AG10803 (cell line): ENCODE measurements at places on chromosomes 12 and 14.

DNA sequence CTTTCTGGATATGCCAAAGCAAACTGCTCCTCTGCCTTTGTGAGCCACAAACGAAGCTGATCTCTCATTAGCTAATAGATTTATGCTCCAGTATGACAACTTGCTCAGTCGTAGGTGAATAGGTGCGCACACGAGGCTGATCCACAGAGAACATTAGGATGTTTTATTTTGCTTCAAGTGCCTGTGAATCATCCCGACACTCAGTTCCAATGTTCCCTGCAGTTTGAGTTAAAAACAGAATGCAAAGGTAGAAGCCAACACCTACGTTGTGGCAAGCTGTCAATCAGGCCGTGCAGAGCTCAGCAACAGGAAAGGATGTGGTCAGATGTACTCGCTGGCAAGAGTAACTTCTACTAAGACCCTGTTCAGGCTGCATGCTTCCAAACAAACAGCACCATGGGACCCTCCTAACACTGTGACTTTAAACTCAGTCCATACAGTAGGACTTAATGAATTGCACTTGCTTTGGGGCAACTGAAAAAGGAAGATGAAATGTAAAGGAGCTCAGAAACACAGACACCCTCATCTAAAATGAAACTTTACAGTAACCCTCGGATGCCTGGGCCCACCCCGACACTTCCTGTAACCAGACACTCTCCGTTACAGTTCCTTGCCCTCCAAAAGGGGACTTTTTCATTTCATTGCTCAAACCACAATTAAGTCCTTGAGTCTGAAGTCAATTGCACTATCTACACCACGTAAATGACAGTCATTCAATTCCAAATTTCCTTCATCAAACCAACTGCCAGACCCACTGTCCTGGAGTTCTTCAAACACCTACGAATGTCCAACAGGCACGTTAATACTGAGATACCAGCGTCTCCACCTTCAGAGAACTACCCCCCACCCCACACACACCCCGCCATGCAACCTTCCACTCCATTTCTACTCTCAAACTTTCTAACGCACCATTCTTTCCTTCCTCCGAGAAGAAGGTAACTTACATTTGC, 1.6 kb downstream of the CCDC88C start:
- DNase-seq = no peak

DNA sequence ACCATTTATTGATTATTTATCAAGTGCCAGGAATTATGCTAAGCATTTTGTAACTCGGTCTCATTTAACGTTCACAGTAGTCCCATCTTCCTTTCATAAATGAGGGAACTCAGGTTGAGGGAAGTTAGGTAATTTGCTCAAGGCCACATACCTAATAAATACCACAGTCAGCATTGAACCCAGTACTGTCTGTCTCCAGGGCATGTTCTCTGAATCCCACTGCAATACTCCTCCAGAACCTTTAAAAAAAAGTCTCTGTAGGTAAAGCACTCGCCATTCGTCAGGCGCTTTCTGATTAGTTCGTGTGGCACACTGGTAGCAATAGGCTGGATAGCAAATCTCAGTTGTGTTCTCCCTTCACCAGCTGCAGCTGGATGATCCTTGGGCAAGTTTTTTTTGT, 14.3 kb downstream of the SLC17A8 start:
- no peak for DNase-seq

- DNase-seq = no peak
These were observed 1036.6 kb downstream of the TRHDE start for GRCh38 chr12:73308747-73309146.

- DNase-seq = no peak
These were observed 49.4 kb upstream of the STK38L start for GRCh38 chr12:27194644-27195043.

DNA sequence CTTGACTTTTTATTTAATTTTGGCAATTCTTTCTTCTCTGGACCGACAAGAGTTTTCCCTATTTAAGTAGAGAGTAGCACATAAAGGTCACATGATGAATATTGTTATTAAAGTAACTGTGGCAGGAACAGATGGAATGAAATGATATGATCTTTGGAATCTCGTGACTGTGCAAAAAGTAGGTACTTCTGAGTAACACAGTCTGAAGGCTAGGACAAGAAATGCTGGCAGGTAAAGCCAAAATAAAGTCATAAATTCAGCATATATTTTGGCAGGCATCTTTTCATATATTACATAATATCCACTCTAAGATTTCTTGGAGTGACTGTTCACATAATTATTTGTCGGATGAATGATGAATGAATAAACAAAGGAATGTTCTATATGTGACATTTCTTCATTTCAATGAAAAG, 121.4 kb downstream of the EFCAB11 start:
- peak; percentile 54 for DNase-seq

DNA sequence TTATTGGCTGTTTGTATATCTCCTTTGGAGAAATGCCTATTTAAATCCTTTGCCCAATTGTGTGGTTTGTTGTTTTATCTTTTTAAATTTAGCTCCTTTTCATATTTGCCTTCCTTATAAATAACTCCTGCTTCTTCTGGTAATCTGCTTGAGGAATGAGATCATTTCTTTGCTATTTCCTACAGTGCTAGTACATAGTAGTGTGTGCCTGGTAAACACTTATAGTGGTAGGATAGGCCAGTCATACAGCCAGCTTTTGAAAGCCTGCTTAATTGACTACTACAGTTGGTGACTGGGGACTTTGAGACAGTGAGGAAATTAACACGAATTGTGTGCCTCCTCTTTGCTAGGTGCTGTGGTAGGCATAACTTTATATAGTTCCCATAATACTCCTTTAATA, 68.7 kb downstream of the BORCS5 start:
- peak; percentile 57 for DNase-seq

- peak; percentile 88 for DNase-seq
These were observed 3.6 kb upstream of the TNFRSF1A start for GRCh38 chr12:6345319-6346091.

DNA sequence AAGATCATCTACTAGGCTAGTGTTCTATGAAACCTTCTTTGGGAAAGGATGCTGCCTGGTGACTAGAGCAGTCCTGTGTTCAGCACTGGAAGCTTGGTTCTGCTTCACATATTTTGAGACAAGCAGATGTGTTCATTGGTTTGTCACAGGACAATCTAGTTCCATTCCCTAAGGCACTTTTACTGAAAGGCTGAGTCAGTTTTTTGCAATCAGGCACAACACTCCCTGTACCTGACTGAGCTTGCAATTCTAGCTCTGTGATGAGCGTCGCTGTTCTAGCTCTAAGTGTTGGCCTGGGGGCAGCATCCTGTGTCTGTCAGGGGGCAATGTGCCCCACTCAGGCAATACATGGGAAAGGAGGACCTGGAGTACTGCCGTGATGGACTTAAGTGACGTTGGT, 144.4 kb downstream of the CAND1 start:
- DNase-seq = no peak

GRCh38 chr12:13347241-13348043, 150.9 kb downstream of the EMP1 start:
- peak; percentile 93 for DNase-seq

GRCh38 chr12:40010899-40011774, 94.7 kb downstream of the SLC2A13 start:
- DNase-seq = peak; percentile 73

DNA sequence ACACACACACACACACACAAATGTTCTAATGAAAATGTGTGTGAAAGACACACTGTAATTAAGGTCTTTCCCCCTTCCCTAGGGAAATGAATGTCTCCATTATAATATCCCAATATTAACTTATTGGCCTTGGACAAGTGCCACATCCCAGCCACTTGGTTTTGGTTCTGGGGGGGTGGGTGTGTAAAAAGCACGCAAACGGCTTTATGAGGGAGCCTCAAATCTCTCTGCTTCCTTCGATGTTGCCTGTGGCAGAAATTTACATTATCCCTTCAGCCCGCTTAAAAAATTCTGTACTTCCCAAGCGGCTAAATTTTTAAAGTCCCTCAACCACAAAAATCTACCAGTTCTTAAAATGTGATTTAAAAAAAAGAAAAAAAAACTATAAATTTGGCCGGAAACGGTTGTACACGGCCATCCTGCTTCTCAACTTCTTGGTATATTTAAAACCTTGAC, 432 bp downstream of the C14orf93 start:
- no peak for DNase-seq

- DNase-seq = no peak
These were observed 1.5 kb downstream of the EML5 start for GRCh38 chr14:88791252-88791621.

DNA sequence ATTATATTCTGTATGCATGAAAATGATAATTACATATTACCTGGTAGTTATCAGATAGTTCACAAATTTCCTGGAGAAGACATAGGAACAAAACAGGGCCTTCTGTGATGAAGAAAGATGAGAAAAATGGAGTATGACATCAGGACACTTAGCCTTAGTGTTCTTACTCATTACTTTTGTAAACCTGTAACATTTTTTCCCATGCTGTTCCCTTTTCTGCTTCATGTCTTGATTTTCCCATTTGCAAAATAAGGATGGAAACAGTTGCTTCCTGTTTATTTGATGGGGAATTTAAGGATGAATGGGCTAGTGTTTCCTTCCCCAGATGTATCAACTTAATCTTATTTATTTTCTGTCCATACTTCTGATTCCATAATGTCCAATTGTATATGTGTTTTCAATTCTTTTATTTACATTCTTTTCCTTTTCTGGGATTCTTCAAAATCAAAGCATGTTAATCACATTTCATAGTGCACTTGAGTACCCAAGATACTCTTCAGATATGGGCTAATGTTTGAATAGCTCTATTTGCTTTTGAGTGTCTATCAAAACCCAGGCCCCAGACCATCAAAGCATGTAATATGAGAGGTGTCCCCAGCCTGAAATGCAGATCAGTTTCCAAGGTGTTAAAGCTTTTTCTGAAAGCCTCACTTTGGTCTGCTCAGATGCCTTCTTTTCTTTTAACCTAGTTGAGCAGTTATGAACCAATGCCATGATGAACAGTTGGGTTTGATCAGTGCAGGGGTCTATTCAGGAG, 260.5 kb downstream of the RAD51B start:
- no peak for DNase-seq

DNA sequence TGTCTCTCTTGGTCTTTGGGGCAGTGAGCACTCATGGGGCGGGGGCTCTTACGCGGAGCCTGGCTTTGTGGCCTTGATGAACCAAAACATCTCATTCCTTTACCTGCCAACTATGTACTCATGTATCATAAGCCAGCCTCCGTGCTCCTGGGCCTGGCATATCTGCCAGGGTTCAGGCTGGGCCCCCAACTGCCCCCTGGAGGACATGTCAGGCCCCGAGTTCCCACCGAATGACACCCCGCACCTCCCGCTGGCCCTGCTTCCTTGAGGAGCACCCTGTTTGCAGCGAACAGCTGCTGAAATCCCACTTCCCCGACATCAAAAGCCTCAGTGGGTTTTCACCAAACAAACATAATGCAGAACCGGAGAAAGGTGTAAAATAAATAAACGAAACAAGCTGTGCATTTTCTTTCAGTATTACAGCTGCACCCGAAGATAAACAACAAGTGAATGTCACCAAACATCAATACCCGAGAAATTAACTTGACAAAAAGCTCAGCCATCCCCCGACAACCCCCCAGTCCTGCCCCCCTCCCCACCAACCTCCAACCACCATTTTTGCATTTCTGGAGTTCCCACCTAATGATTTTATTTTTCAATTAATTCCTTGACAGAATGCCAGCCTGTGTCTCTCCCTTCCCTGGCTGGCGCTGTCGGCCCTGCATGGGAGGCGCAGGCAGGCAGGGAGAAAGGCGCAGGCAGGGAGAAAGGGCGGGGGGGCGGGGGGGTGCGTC, 139.2 kb downstream of the RBM19 start:
- no peak for DNase-seq

DNA sequence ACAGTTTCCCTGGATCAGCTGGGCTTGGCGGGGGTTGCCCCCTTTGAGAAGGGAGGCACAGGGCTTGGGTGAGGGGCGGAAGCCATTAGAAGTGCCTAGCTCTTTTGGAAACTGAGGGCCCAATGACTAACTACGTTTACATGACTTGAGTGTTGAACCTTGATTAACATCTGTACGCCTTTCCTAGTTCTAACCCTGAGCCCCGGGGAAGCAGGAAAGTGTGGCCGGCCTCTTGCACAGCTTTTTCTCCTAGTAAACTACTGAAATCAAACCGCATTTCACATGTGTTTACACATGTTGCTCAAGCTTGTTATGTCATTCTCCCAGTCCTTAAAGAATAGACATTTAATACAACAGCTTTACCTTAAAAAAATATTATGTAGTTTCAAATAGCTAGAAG, 1356.4 kb upstream of the TMEM132C start:
- DNase-seq = no peak

DNA sequence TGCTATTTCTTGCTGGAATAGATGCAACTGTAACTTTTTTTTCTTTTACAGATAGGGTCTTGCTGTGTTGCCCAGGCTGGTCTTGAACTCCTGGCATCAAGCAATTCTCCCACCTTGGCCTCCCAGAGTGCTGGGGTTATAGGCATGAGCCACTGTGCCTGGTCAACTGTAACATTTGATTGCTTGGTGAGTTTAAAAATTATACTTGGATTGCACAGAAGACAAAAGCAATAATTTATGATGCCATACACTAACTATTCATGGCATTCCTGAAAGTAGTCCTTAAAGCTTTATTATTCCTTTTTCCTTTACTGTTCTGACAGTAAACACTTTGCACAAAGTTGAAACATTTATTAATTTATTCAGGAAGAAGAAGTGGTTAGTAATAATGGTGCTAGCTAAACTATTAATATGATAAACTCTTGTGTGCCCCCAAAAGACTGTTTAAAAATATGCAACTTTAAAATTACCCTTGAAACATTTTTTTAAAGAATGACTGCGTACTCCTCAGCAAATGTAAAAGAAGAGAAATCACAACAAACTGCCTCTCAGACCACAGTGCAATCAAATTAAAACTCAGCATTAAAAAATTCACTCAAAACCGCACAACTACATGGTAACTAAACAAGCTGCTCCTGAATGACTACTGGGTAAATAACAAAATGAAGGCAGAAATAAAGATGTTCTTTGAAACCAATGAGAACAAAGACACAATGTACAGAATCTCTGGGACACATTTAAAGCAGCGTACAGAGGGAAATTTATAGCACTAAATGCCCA, 8.3 kb downstream of the PTPRB start:
- no peak for DNase-seq

DNA sequence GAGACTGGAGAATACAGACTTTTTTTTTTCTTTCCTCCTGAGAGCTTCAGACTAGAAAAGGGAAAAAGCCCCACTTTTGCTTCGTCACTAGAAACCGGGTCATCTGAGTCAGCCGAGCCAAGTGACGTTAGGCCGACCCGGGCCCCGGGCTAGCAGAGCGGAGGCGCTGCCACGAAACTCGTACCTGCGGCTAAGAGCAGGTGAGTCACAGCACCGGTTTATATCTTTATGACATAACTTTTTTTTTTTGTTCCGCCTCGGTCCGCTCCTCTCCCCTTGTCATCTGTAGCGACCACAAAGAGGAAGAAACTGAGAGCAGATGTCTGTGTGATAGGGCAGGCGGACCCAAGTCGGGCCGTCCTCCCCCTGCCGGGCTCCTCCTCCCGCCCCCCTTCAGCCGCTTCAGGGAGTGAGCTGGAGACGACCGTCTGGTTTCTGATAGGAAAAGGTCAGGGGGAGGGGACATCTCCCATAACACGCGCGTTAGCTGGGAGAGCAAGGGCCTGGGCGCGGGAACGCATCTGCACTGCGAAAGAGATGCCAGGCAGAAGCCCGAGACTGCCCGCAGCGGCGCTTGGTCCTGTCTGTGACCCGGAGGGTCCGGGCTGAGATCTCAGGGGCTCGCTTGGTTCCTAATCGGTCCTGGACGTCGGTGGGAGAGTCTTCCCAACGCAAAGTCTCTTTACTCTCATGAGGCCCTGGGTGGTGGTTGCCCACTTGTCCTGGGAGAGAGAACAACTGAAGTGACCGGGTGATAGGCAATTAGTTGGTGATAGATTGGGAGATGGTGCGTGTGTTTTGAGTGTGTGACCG, 586 bp downstream of the TTC6 start:
- no peak for DNase-seq

GRCh38 chr12:30529489-30530269, 166.0 kb downstream of the IPO8 start:
- no peak for DNase-seq
